H54 (cell line): ENCODE measurements at places on chromosomes 16 and 17.

- DNase-seq, result no peak
Observed at GRCh38 chr17:17902877-17903276, 66.1 kb upstream of the SREBF1 start.

DNA sequence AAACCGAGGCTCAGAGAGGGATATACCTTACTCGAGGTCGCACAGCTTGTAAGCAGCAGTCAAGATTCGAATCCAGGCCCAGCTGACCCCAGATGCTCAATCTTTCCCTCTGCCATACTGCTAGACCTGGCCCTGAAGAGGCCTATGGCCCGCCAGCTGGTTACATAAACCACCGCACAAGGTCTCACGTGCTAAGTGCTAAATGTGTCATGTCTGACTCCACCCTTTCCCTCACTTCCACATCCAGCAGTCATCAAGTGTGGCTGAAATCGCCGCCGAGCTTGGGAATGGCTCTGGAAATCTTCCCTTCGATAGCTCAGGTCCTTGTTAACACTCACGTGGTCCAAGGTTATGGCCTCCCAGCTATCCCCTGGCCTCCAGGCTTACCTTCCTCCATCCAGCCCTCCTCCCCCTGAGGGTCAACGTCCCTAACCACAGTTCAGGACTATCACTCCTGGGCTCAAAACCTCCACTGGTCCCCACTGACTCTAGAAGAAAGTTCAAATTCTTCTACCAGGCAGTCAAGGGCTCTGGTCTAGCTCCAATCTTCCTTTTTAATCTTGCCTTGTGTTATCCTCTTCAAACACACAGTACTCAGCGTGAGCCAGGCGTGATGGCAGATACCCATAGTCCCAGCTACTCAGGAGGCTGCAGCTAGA is 3.5 kb downstream of the ZBTB4 start:
- DNase-seq, result no peak

DNA sequence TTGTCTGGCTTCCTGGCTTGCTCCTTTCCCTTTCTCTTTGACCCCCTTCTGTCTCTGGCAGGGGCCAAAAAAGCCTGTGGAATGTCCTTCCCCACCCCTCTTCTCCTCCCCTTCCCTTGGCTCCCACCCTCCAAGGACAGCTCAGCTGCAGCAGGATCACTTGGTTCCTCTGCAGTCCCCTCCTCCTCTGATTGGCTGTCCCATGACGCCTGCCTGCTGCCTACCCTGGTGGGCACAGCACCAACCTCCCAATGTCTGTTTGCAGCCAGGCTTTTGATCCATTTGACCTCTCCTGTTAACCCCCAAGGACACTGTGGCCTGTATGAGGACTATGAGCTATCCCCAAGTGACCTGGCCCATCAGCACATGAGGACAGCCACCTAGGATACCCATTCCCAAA is 14.8 kb upstream of the MTMR4 start:
- DNase-seq, result no peak

GRCh38 chr17:68182940-68183551 is 64.8 kb upstream of the AMZ2 start:
- no peak for DNase-seq

DNA sequence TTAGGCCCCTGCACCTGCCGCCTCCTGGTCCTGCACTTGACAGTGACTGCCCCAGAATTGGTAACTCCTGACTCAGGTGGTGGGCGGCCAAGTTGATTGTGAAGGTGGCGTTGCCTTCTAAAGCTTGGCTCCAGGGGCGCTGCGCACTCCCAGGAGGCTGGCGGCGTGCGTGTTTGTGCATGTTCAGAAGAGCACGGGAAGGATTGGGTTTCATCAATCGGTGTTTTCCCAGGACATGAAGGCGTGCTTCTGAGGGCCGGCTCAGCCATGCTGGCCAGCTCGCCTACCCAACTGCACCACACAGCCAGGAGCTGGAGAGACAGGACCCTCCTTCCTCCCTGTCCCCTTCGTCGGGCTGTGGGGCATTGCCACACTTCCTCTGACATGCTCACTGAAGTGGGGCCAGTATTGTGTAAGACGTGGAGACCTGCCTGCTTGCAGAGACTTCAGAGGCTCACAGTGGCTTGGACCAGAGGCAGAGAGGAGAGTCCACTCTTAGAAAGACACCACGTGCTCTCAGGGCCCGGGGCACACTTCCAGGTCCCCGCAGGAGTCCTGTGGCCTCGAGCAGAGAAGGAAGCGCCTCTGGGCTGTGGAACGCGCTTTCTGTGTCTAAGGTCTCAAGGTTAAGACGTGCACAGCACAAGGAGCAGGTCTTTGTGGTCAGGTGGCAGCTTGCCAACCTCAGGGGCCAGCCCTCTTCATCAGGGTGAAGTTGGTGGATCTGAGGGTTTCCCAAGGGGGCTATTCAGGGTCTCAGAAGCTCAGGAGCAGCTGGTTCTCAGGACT is 2.8 kb downstream of the RAB40C start:
- DNase-seq, result no peak

- DNase-seq, result no peak
Observed at GRCh38 chr17:49496183-49496866, 1.2 kb downstream of the NGFR start.

DNA sequence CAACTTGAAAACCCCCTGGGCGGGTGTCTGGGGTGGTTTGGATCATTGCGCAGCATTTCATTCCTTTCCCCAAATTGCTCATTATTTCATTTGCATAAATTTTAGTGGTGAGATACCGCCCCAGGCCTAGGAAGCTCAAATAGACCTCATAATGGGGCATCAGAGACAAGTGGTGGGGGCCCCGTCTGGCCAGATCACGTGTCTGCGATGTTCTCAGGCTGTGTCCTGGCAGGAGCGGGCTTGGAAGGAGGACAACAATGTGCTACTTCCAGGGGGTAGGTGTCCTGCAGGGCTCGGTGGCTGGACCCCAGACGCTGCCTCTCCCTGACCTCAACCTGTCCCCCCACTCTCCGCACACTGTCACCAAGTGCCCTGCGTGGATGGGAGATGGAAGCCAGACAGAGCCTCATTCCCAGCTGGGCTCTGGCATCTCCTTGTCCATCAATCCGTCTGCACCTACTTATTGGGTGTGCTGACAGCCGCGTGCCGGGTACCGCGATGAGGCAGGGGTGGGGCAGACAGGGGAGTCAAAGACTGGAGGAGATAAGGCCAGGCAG is 116.9 kb downstream of the NTN1 start:
- DNase-seq, result no peak

GRCh38 chr17:39628655-39629493 is 2.1 kb downstream of the PPP1R1B start:
- DNase-seq, result no peak

GRCh38 chr17:8466873-8467272 is 31.2 kb downstream of the NDEL1 start:
- DNase-seq, result no peak

GRCh38 chr17:13508896-13509295 is 92.8 kb downstream of the HS3ST3A1 start:
- no peak for DNase-seq

GRCh38 chr16:88560714-88561484 is 9.3 kb upstream of the ZC3H18 start:
- DNase-seq, result no peak

DNA sequence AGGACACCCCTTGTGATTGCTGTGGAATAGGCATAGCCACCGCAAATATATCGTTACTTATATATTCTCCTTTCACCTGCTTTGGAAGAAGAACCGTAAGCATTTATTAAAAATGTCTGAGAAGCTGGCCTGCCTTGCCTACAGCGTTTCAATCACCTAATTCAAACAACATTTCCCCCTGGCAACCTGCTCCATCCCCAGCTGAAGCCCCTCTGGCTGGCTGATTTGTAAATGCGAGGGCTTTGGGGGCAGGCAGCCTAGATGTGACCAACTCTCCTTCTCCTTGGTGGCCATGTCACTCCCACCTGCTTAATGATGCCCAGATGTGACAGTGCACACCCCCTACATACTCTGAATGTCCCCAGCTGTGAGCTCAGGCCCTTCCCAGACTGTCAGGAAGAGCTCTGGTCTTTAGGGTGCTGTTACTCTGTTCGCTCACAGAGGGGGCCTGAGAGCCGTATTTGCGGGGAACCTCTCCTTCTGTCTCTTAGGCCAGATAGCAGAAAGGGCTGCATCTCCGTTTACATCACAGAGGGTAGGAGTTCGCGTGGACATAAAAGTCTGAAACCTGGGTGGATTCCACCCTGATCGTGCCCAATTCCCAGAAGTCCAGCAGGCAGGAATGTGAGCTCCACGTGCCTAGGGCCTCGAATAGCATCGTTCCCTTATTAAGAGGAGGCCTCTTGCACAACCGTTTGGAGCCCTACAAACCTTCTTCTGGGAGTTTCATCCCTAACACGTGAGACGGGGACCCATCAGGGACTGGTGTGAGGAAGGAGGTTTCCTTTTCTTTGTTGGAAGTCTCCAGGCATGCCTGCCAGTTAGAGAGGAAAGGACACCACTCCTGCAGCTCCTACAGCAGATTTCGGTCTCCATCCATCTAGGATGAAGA is 2.4 kb upstream of the SDK2 start:
- no peak for DNase-seq

- DNase-seq, result no peak
Observed at GRCh38 chr16:24018485-24018884, 182.7 kb downstream of the PRKCB start.

GRCh38 chr17:37608351-37609169 is 658 bp downstream of the SYNRG start:
- DNase-seq, result peak; percentile 6

DNA sequence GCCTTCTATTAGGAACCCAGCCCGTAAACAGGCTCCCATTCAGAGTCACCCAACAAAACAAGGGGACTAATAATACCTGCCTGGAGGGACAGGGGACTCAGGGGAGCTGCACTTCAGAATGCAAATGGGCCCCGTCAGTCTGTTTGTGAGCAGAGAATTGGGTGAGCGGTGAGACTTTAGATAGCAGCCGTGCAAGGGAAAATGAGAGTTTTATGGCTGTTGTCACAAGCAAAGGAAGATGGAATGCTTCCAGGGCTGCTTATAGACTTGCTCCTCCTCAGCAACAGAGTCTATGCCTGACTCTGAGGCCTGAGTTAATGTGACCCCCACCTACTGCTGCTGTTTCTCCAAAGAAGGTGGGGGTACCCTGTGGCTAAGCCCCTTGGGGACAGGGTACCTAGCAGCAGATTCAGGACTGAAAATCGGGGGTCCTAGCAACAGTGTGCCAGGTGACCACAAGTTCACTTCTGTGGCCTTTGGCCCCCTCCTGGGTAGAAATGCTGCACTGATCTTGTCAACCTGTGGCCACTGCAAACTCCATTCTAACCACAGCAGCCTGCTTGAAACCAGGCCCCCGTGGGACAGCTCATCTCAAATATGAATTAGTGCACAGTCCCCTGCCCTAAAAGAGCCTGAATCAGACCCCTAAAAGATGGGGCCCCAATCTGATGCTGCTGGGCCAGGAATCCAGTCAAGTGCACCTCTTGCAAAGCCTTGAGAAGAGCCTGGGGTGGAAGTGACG is 126.4 kb downstream of the C16orf78 start:
- no peak for DNase-seq

DNA sequence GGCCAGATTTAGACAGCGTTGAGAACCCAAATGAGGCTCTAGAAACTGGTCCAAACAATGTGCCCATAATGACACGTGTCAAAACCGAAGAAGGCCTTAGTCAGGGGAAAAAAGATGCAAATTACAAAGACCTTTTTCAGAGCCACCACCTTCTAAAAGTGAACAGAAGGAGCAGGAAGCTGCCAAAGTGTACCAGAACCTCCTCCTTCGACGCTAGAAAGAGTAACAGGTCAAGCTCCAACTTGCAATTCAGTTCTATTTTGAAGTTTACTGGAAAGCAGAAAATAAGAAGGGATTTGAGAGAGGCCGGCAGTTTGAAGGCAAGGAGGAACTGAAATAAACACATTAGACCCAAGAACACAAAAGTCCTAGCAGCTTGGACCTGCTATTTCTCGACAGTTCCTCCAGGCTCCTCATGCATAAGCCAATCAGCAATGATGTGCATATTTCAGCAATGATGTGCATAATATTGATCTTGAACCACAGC is 61.8 kb downstream of the XYLT1 start:
- DNase-seq, result no peak

DNA sequence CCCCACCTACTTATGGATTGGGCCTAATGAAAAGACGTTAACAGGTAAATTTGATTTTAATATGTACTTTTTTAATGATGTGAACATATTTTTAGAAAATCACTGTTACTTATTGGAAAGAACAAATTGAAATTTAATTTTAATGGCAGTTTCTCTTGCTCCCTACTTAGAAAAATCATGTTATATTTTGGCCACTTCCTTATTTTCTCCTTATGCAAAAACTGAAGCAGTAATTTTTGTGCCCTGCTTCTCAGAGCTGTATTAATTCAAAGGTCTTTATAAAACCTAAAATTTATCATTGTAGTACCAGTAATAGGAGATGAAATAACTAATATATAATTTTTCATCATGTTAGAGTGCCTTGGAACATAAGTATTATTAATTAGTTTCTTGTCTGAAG is 2.8 kb downstream of the ZPBP2 start:
- no peak for DNase-seq

DNA sequence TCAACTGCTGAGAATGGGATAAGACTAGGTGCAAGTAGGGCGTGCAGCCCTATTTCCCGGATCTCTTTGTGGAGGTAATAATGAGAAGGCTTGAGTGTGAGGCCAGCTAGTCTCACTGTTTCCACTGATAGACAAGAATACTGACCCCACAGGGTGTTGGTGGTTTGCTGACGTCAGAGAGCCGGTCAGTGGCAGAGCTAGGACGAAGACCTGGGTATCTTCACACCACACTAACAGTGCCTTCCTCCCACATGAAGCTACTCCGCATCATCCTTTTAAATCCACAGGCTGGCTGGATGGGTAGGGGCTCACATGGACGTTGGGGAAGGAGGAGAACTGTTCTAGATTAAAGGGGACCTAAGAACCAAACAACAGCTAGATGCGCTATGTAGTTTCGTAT is 68.0 kb downstream of the ZFHX3 start:
- DNase-seq, result no peak

DNA sequence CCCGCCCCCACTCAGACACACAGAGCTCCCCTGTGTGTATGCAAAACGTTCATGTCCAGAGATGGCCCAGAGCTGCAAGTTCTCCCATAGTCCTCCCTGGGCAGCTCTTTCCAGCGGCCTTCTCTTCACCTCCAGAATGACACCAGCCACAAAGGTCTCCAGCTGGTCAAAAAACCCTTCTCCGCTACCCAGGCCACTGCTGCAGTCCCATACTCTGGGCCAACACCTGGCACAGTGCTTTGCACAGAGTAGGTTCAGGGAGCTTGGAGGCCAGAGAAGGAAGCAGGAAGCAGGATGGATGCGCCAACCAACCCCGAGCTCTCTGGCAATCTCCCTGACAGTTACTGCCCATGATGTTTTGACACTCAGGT is 1.1 kb upstream of the STAT5B start:
- DNase-seq, result no peak

GRCh38 chr17:20179041-20179440 is 169.9 kb downstream of the SPECC1 start:
- DNase-seq, result no peak

- no peak for DNase-seq
Observed at GRCh38 chr17:38544839-38545209, 60.9 kb downstream of the SRCIN1 start.

- no peak for DNase-seq
Observed at GRCh38 chr16:63808730-63809129, 1313.1 kb downstream of the CDH11 start.

GRCh38 chr17:31251105-31251969 is 45.7 kb downstream of the OMG start:
- no peak for DNase-seq
